Neural crest cell (in vitro differentiated cells): ENCODE measurements at places on chromosomes 16 and 17.

DNA sequence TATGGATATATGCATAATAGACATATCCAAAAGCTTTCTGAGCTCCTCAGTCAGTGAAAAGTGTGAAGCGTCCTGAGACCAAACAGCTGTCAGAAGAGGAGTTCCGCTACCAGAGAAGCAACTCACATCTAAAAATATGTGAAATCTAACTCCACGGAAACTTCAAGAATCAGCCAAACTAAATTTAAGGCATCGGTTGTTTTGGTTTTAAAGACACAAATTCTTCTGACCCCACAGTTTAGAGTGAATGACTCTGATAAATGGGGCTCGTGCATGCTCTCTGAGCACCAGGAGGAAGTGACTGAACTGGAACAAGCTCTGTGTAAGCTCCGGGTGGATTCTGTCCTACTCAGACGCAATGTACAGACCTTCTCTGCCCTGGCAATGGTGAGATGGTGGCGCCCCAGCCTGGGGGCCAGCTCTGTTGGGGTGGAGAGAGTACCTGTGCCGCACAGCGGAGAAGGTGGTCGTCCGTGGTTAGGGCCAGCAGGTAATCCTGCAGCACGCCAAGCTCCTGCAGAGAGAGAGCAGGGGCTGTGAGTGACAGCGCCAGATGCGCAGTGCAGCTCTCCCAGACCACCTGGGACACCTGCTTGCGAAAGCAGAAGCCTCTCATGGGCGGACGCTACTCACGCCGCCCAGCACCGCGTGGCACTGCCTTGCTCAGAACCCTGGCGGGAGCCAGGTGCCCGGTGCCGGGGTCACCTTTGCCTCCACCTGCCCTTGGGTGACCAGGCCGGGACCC is 44.4 kb upstream of the ATP2A3 start:
- DNase-seq = no peak

DNA sequence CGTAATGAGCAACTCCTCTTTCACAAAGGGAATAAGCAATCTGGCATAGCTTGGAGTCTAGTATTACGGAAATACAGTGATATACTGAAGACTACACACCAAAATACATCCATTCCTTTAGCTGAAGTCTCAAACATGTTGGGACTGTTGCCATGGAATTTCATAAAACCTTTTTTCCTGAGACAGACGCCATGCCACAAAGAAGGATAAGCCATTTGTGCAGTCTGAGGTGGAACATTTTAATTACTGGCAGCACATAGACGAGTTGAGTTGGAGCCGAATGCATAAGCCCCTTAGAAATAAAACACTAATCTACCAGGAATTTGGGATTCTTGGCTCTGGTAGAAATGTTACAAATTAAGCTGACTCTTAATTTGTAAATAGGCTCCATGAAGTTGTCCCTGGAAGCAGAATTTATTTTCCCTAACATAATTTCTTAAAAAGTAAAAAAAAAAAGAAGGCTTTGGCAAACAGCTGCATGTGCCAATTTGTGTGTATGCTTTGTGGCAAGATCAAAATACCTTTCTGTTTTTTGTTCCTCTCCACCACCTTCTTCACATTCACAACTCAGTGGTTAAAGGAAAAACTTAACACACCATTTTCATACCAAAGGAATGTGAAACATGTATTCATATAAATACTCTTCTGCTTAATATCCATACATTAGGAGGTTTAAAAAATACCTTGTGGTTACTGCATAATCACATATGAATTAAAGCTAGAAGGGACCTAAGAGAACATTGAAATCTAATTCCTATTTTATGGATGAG is 25.5 kb downstream of the GRB7 start:
- DNase-seq = no peak

DNA sequence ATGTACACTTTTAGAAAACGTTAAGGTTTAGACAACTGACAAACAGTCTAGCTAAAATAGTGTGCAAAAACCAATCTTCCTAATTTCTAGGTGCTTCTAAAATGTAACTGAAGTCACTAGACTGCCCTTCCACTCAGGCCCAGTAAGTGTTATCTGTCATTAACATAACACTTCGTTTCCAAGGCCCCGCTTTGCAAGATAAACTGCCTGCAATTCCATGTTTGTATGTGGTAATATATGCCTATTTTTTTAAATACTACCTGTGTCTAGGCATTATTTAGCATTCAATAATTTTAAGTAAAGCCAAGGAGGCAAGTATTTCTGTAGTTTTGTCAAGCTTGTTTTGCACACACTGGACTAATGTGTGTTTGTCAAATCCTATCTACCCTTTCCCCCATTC is 3.2 kb downstream of the USP32 start:
- DNase-seq = no peak

- no peak for DNase-seq
Measured at GRCh38 chr17:45088741-45089140, 27.6 kb downstream of the NMT1 start.

DNA sequence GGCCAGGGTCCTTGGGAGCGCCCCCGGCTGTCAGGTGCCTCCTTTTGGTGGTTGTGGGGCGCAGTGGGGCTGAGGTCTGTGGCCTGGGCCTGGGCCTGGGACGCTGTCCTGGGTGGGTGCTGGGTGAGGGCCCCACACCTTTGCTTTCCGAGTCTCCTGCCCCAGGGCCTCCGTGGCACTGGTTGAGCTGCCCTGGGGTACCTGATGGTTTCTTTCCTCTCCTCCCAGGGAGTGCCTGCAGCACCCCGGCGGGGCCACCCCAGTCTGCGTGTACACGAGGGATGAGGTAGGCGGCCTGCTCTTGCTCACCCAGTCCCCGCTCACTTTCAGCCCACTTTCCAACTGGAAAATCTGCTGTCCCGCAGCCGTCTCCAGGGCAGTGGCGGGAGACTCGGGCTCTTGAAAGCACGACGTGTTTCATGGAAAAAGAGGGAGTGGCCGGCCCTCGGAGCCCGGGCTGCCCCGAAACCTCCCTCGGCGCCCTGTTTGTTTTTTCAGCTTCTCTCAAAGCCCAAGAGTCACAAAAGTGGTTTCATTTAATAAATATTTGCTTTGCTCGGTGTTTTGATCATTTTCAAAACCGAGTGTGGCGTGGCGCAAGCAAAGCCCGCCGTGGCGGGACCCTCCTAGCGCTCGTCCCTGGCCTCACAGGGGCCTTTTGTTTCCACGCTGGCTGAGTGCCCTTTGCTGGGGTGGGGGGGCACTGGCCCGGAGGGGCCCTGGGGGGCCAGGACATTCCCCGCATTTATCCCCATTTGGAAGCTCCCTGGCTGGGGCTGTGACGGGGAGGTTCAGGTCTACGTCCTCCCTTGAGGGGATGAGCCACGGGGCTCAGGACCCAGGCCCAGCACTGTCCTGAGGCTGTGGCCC is 17.4 kb downstream of the ASPSCR1 start:
- no peak for DNase-seq
